ELR (cell line): ENCODE measurements at places on chromosomes 16 and 17.
A peak's percentile ranks its signal among the peaks of the same experiment; 100 is the strongest.

GRCh38 chr16:50712560-50712898, 19.1 kb downstream of the NOD2 start:
- DNase-seq, result no peak

GRCh38 chr16:75477680-75478473, 13.4 kb upstream of the TMEM170A start:
- no peak for DNase-seq

DNA sequence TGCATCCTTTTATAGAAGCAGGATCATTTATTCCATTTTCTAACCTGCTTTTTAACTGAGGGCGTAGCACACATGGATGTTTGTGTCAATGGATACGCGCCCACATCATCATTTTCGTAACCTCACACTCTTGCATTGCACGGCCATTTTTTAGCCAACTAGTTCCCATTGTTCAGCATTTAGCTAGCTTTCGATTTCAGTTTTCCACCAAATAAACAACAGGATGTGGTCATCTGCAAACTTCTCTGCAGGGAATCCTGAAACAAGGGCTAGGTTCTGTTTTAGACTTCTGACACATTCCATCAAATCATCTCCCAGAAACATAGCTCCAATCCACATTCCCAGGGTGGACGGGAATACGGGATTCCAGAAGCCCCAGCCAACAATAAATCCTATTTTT, 6.4 kb downstream of the CYB561 start:
- peak; percentile 60 for DNase-seq

- DNase-seq, result no peak
These were observed 36.7 kb upstream of the NDRG4 start for GRCh38 chr16:58462997-58463941.

DNA sequence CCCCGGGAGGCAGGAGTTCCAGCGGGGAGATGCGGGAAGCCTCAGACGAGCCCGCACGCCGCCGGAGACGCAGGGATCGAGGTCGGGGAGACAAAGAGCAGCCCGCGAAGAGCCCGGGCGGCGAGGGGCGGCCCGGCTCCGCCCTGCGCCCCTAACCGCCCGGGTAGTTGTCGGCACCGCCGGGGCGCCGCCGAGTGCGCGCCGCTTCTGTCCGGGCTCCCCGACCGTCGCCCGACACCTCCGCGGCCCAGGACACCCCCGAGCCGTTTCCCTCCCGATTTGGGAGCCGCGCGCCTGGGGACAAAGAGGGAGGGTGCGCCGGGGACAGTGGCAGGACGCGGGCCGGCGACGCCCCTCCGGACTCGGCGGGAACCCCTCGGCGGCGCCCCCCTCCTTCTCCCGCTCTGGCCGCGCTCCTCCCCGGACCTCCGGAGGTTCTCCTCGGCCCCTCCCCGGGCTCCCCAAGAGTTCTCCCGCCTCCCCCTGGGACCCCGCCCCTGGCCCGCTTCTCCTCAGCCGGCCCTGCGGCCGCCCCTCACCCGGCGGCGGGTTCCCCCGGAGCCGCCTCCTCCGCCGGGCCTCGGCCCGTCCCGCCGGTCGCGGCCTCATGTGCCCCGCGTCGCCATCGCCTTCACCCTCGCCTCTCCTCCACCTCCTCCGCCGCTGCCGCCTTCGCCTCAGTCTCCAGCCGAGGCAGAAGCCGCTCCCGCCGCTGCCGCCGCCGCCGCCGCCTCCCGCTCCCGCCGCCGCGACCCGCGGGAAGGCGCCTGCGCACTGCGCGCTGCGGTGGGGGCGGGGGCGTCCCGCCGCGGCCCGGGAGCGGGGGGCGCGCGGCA, at the start of gene GJC1:
GJC1 (minus strand) TSS at position 765 of the 836 bp plus-strand sequence. CDS start 24,470 bp downstream, outside the sequence.
- peak; percentile 84 for DNase-seq

DNA sequence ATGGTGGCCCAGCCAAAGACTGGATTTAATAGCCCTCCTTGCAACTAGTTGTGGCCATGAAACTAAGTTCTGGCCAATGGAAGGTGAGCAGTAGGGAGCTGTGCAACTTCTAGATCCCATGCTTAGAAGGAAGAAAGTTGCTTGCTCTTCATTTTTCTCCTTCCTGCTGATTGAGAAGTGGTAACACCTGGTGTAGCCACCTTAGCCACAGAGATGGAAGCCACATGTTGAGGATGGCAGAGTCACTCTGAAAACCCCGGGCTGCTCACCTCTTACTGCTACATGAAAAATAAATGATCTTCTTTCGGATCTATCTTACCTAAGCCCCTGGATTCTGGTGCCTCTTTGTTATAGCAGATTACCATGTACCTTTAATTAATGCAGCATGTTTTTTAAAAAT, 10.3 kb upstream of the ATP5MC1 start:
- no peak for DNase-seq

- DNase-seq, result no peak
These were observed 19.2 kb downstream of the AQP8 start for GRCh38 chr16:25235991-25236390.

DNA sequence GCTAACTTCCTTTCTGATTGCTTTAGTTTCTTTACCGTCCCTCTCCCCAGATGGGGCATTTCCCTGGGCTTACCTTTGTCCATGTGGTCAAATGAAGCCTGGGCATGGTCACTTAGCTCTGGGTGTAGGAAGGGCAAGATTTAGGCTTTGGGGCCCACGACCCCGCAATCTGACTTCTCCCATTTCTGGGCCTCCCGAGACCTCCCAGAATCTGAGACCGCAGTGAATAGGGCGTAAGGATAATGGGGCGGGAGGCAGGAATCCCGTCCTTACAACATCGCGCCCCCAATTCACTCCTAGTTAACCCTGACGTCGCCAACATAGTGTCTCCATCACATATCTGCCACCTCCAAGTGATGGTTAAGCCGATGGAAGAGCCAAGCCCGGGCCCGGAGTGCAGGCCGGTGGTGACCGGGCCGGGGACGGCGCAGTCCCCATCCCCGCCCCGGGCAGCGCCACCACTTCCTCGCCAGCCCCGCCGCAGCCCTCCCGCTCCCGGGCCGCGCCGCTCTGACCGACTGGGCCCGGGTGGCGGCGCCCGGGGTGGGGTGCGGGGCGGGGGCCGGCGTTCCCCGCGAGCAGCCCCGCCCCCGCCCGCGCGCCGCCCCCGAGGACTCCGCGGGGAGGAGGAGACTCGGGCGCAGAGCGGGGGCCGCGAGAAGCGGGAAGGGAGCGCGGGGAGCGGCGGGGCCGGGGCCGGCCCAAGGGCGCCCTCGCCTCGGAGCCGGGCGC, at the start of gene RHBDL3:
RHBDL3 (plus strand) TSS at position 641 of the 732 bp plus-strand sequence. CDS start 358 bp downstream, outside the sequence.
- DNase-seq, result peak; percentile 21

DNA sequence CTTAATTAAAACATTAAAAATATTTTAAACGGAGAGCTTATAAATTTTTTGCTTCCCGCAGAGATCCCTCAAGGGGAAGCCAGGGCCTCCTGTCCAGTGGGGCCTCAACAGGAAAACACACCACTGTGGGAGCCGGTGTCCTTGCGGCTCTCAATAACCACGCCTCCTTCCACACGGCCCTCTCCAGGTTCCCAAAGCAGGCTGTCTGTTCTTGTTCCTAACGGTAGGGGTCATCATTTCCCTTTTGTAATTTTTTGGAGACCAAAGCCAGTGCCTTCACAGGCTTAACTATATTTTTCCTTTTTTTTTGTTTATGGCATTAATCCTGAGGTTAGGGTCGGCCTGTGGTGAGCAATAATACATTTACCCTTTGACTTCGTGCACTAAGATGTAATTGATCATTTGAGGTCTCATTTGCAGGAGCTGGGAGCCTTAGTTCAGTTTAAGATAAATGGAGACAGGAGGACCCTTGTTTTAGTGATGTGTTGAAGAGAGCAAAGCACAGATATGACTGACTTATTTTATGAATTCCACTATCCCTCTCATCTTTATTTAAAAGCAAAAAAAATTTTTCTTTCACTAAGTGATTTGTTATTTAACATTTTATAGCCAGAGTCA, 77.5 kb upstream of the N4BP1 start:
- peak; percentile 80 for DNase-seq

DNA sequence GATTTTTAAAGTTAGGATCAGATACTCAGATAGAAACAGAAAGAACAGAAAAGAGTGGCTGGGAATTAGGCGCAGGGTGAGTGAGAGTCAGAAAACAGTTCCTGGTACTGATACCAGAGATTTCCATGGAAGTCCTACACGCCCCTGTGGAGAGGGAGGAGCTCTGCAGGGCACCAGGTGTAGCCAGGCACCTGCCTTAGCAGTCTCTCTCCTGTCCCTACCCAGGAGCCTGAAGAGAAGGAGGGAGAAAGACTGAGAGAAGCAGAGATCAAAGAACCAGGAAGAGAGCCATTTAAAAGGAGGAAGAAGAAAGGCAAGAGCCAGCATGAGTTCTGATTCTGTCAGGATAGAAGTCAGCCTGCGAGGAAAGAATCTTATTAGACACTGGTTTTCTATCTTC, 65.0 kb downstream of the CBLN1 start:
- no peak for DNase-seq

GRCh38 chr17:16199093-16199492, 16.2 kb downstream of the NCOR1 start:
- DNase-seq, result no peak

DNA sequence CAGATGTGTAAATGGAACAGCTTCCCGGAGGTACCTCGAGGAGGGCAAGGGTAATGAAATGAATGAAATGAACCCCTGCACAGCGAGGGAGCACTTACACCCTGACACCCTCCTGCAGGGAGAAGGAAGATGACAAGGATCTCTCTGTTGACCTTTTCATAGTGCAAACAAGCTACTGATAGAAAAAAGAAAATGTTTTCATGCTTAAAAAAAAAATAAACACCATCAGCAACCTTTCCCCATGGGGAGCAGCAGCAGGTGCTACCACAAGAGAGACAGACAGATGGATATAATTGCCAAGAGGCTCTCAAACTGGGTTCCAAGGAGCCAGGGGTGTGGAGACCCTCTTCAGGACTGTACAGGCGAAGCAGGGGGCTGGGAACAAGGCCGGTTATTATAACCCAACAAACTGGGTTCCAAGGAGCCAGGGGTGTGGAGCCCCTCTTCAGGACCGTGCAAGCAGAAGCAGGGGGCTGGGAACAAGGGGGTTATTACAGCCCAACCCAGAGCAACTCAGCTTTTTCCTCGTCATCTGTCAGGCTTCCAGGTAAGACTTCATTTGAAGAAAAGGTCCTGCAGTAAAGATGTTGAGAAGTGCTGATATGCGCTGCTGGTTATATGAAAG, 718 bp upstream of the RPH3AL start:
- DNase-seq, result no peak

DNA sequence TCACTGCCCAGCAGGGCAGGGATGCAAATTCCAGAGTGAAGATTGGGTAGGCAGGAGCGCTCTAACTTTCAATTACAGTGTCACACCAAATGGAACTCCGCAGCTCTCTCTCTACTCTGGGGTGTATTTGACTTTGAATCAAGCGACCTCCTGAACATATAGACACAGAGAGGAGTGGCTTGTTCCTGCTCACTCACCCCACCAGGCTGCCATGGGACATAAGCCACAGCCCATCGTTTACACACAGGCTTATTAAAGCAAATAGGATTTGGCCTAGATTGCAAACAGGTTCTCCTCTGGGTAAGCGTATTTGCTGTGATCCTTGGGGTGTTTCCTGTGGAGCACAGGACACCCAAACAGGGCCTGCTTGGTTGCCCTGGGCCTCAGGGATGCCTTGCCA, 281.6 kb upstream of the CCL2 start:
- DNase-seq, result no peak

GRCh38 chr17:19940722-19941464, 36.7 kb downstream of the AKAP10 start:
- DNase-seq, result peak; percentile 47

GRCh38 chr16:5508371-5508770, 410.8 kb upstream of the EEF2KMT start:
- DNase-seq, result no peak

DNA sequence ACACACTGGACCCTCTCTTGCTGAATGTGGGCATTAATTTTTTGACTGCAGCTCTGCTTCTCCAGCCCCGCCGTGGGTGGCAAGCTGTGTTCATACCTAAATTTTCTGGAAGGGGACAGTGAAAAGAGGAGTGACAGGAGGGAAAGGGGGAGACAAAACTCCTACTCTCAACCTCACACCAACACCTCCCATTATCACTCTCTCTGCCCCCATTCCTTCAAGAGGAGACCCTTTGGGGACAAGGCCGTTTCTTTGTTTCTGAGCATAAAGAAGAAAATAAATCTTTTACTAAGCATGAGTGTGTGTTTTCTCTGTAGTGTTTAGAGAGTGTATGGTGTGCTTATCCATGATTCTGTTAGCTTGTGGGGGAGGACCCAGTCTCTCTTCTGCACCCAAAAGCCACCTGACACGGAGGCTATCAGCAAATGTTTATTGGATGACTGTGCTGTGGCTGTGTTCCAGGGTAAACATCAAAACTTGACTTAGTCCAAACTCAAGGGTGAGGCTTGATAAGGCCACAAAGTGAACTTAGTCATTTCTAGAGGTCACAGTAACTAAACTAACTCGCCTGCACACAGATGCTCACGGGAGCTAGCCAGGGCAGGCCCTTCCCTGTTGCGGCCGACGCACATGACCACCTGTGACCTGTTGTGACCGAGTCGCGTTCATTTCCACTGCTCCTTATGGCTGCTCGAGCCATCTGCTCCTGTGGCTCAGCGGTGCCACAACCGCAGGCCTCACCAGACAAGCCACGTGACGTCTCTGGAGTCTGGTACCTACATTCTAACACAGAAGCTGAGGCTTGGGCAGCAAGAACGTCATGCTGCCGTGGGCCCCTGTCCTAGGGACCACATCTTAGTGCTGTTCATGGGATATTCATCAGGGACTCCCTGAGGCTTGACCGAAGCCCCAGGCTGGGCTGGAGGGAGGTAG, 9.8 kb upstream of the MED11 start:
- no peak for DNase-seq

DNA sequence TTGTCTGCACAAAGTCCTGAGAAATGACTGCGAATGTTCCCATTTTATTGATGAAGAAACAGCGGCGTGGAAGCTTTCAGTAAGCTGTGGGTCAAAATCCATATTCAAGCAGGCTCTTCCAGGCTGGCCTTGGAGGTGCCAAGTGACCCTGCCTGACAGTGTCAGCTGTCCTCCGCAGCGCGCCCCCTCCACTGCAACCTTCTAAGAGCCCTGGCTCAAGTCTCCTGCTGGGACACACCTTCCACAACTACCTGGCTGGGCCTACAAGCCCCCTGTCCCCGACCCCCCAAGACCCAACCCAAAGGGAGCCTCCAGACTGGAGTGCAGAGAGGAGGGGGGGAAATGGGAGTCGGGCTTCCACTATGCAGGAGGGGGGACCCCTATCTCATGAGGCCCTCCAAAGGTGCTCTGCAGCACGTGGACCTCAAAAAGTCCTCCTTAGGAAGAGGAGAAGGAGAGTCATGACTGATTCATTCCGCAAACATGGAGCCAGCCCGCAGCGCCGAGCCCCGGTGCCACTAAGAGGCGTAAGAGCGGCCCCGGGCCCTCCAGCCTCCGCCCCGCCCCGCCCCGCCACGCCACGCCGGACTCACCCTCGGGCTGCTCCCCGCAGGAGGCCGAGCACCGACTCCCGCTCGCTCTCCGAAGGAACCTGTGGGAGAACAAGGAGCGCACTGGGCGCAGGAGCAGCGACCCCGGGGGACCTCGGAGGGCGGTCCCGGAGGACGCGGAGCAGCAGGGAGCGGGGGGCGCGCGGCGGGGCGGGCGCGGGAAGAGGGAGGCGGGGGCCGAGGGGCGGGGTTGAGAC, 574 bp downstream of the MPP3 start:
- DNase-seq, result peak; percentile 93

DNA sequence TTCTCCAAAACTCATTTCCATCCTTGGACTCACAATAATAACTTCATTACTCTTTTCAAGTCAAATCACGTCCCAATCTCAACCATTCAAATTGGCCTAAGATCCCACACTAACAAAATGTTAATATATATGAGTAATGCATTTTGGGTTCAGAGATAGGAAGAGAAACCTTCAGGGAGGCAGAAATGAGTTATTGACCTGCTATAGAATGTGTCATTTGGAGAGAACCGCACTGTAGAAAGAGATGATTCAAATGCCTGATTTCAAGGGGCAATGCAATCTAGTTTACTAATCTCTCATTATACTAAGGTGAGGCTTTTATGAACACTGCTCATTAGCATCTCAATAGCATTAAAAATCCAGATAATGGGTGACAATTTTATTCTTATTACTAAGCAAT, 1595.0 kb upstream of the GOT2 start:
- DNase-seq, result no peak
